ENCODE measurements at places on chromosomes 4 and X. TPM values are rescaled to one million over a fixed set of nuclear protein-coding genes. Genes with fewer than 3 reads are reported as not detected.

Gene IL2
- total RNA-seq = not detected

Gene LDB2
- 14.0 TPM for total RNA-seq

Gene MSN
- 108 TPM for total RNA-seq

Gene ITGB1BP2
- 0.21 TPM for total RNA-seq

Gene UPF3B
- total RNA-seq = 5.2 TPM

Gene SSX4B
- total RNA-seq = not detected

Gene AMOT
- 9.9 TPM for total RNA-seq

Gene SYP
- total RNA-seq = 0.88 TPM

Gene DCAF8L2
- total RNA-seq = not detected

Gene KDM5C
- 210 TPM for total RNA-seq

Gene CDKL5
- 5.4 TPM for total RNA-seq
